ENCODE measurements at places on chromosomes 2 and 18.
A peak's percentile ranks its signal among the peaks of the same experiment; 100 is the strongest.

- no peak for DNase-seq
Observed at GRCh38 chr2:202261531-202261930, 4.0 kb upstream of the NOP58 start.

GRCh38 chr2:204663816-204664425, 118.6 kb downstream of the PARD3B start:
- DNase-seq = no peak

- peak; percentile 2 for DNase-seq
Observed at GRCh38 chr2:138395565-138396306, 105.8 kb upstream of the SPOPL start.

- DNase-seq = no peak
Observed at GRCh38 chr2:81747481-81748070, 1443.0 kb upstream of the LRRTM1 start.

DNA sequence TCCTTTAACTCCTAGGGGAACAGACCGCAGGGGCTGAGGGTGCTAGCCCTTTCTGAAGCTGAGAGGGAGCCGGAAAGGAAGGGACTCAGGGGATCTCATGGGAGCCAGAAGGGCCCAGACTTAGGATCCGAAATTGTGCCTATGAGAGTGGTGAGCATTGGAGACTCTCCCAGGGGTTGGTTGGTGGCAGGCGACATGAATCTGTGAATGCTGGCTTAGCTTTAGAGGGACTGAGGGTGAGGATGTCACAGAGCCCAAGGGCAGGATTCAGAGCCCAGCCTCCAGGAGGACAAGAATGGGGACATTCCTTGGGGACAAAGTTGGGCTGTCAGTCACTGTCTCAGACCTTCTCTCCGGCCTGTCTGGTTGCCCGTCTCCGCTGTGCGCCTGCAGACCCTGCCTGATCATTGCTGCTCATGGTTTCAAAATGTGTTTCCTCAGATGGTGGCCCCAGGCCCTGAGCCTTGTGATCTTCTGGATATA, 17.5 kb downstream of the GNLY start:
- peak; percentile 17 for DNase-seq

DNA sequence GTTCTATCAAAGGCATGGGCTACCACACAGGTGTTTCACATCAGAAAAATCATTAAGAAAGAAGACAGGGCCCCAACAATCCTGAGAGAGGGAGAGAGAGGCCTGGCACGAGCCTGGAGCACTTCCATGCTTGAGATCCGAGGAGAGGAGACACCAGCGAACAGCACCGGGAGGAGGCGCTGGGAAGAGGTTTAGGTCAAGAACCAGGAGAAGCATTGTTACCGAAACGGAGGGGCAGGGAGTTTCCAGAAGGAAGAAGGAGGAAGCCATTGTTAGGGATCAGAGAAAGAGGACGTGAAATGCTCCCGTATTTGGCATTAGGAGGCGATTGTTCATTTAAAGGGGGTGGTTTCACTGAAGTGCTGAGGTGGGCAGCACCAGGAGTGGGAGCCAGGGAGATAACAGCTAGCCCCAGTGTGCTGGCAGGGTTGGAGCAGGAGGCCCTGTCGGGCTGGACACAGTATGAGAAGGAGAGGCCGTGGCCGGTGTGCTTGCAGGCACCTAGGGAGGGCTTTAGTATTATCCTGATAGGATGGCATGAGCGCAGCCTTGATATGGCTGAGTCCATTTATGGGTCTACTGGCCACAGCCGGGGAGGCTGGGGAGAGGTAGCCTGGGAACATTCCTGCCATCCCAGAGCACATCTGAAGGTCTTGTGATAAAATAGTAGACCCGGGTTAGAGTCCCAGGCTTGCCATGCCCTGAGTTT, 244.9 kb downstream of the KLHL29 start:
- no peak for DNase-seq

DNA sequence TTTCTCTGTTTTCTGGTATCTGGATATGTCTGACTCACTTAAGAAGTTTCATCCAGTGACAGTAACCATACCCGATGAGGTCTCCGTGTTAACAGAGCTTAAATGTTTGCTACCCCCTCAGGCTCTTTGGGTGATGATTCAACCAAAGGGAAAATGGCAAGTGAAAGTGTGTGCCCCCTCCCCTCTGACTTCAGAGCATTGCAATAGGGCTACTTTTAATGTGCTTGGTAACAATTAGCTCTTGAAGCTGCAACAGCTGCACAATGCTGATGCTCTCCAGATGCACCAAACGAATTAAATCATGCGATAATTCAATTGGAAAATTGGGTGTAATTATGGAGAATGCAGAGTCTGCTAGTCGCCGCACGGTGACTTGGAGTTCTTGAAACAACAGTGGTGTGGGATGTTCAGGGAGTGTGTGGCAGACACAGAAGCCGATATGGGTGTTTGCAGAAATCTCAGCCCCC, 270.7 kb downstream of the ALK start:
- no peak for DNase-seq
